ENCODE measurements at places on chromosomes 4 and X.

- DNase-seq: no peak
Measured at GRCh38 chrX:84335121-84335520, 147.1 kb upstream of the RPS6KA6 start.

- no peak for DNase-seq
Measured at GRCh38 chr4:166274775-166275174, 401.7 kb downstream of the TLL1 start.

DNA sequence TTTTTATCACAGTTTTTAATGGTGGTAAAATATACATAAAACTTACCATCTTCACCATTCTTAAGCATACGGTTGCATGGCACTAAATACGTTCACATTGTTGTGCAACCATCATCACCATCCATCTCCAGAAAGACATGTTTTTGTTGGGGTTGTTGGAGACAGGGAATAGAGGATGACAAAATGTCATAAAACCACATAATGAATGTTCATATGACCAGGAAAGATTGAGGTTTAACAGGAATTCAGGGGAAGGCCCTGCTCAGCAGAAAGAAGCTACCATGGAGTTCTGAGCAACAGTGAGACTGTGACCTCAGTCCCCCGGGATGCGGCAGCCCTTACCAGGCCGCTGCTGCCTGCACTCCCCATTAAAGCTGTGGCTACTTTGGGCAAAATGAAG, 63.9 kb upstream of the TRIM2 start:
- no peak for DNase-seq

GRCh38 chrX:16853537-16853936, 16.6 kb downstream of the RBBP7 start:
- no peak for DNase-seq

GRCh38 chr4:8642651-8643321, 50.2 kb downstream of the CPZ start:
- DNase-seq: no peak

DNA sequence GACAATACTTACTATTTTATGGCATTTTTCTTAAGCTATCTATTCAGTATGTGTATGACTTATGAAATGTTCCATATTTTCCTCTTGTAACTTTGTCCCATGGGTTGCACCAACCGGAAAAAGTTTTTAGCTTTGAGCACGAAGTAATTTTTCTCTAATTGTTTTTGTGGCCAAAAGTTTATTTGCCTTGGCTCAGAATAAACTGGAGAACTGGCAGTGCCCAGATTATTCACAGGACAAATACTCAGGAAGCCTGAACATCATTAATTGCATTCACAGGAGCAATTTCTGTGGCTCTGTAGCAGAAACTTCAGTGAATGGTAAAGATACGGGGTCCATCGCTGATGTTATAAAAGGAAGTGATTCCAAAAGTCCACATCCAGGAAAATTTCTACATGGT, 184.5 kb downstream of the ARHGAP10 start:
- DNase-seq: no peak

- no peak for DNase-seq
Measured at GRCh38 chr4:111120191-111120590, 497.3 kb upstream of the PITX2 start.

GRCh38 chrX:150362599-150363481, at the start of gene MAMLD1:
Gene MAMLD1, plus strand, starts transcription at chrX:150363317. Its CDS starts 82,200 bp downstream, at chrX:150445517.
- no peak for DNase-seq

DNA sequence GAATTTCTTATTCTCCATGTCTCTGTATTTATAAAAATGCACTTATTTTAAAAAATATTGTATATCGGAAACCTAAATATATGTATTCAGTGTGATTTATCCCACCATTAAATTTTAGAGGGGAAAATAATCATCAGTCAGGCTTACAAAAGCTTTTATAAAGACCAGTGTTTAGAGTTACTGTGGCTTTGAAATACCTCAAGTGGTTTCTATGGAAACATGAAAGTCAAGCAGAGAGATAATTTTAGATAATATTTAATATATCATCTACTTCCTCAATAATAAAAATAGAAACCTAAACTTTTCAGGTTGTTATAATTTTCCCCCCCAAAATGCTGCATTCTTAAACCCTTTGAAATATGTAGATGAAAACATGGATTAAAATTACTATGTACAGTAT, 332.9 kb upstream of the PITX2 start:
- no peak for DNase-seq

- no peak for DNase-seq
Measured at GRCh38 chrX:153793291-153793690, 884 bp downstream of the IDH3G start.

DNA sequence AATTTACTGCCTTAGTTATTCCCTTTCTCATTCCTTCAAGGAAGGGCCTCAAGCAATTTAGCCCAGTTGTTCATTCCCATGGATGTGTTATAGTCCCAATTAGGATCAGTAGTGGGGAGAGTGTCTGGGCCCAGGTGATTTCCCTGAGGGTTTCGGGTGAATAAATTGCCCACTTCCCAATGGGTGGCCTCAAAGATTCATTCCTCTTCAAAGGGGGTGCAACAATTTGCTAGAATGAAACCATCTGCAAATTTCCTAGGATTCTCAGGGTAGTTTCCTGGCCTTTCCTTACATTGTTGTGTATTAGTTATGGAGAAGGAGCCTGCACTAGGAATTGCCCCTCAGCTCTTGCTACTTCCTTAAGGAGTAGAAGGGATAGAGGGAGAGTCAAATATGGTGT, 6.3 kb upstream of the AREG start:
- no peak for DNase-seq

DNA sequence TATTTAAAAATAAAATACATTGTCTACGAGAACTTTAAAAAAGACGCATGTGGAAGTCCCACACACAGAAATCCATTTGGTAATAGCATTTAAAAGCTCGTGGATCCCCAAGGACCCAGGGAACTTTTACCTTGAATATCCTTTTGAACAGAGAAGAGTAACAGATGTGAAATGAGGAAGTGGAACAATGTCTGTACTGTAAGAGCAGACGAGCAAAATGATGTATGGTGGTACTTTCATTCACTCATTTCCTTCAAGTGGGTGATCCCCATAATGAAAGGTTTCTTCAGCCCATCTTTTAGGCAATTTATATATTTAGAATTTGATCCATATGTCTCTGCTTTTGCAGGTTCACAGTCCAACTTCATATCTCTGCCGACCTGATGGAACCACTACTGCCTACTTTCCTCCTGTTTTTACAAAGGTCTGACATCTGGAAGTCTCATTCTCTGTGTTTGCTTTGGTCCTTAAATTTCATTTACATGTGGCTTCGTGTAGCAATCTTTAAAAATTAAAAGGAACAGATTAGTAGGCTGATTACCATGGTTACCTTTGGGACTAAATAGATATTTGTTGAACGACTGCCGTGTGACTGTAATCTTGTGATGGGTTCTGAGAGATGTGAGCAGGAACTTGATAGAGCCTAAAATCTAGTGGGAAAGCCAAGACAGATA, 188.4 kb downstream of the PALLD start:
- no peak for DNase-seq

DNA sequence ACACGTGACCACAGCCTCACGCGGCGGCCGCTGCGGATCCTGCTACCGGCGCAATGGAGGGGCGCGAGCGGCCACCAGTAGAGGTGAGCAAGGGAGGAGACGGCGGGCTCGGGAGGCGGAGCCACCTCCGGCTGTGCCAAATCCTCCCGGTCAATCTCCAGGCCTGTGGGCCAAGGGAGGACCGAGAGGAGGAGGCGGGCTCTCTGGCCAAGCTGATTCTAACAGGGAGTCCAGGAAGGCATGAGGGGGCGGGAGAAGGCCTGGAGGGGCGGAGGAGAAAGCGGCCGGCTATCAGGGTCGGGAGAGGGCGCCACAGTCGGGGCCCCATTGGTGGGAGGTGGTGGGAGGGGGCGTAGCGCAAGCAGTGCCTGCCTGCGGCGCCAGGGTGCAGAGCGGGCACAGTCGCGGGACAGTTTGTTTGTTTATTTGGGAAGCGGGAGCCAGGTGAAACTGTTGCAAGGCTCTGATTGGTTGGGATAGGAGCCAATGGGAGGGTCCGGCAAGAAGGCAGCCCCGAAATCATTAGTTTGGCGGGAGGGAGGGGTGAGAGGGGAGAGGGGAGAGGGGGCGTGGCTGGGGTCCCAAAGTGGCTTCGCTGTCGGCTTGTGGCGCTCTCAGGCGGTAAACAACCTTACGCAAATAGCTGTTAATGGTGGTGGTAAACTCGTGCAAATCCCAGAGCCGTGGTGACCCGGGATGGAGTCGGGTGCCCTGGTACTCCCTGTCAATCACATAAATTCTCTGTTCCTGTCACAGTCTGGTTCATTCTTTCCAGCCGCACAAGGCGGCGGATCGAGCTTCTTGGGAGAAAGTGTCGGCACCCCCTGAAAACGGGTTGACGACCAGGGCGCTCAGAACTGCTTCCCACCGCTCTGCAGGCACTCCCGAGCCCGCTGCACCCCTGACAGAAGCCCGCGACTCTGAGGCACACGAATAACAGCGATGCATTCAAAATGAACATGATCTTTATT, at the start of gene IRS4:
Gene IRS4, minus strand, starts transcription at position 55 of the 971 bp plus-strand sequence.
- DNase-seq: no peak

DNA sequence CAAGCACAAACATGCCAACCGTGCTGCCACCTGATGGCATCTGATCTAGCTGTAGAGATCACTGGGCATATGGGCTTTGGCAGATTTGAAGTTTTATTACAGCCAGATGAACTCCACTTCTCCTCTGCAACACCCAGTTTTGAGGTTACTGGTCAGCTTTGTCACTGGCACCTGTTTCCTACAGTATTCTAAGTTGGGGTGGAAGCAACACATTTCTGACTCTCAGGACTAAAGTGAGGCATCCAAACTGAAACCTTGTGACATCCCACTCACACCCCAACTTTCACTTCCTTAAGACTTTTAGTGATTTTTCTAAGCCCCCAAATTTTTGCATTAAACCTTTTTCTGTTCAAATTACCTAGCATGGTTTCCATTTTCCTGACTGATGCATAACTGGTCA, 115.1 kb upstream of the PCDH18 start:
- DNase-seq: no peak

- no peak for DNase-seq
Measured at GRCh38 chr4:101870874-101871273, 80.3 kb downstream of the BANK1 start.

GRCh38 chr4:7903791-7904516, 35.7 kb downstream of the AFAP1 start:
- DNase-seq: no peak

GRCh38 chr4:98447648-98448047, 186.5 kb downstream of the RAP1GDS1 start:
- DNase-seq: no peak

DNA sequence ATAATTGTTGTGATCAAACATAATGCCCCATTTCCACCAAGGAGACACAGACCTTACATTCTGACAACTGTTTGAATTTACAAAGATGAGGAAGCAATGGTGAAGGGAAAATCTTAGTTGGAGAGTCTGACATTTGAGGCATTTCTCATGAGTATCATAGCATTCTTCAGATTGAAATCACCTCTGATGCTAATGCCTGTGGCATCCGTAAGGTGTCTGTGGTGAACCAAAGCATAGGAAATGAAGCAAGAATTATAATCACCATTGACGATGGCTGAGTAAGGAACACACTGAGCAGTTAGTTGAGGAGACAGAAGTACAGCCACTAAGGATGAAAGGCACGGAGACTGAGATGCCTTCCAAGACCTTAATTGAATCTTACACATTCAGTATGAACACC, 575.7 kb downstream of the TRIML1 start:
- no peak for DNase-seq

DNA sequence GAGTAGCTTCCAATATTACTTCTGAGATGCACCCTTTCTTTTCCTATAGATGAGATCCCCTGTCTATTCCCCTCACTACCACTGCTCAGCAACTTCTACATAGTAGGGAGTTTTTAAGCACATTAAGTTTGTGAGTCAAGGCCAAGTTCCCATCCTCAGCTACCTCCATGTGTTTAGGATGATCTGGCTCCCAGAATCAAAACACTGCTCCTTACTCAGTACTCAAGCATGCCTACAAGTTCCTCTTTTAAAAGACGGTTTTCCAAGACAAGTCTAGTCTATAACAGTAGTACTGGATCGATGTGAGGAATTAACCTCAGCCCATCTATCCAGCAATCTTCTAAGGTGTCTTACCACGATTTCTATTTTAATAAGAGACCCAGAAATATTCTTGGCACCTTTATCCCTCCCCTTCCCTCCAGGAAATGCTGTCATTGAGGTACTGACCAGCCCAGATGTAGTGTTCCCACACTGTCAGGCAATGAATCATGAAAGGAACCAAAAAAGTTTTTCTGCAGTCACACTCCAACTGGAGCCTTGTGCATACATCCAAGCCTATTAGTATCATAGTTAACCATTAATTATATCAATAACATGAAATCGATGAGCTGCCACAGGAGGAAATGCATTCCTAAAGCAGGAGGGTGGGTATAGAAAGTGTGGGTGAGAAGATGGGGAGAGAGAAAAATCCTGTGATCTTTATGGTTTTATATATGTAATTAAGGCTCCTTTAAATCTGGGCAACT, 29.6 kb downstream of the AREG start:
- DNase-seq: no peak

DNA sequence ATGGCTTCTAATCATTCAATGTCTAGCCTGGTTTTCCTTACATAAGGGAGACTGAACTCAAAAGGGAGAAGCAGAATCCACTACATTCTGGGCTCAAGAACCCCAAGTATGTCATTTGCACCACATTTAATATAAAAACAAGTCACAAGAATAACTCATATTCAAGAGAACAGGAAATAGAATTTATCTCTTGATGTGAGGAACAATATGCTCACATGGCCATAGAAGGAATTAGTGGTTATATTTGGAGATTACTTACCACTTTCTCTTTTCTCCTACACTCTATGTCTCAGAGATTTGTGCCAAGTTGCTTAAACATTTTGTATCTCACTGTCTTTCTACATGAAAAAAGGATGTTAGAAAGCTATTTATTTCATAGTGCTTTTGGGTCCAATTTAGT, 922.6 kb upstream of the PABPC4L start:
- no peak for DNase-seq

GRCh38 chr4:15295421-15296162, 132.2 kb upstream of the C1QTNF7 start:
- no peak for DNase-seq

GRCh38 chr4:147093206-147093605, 147.5 kb upstream of the TTC29 start:
- DNase-seq: no peak

- no peak for DNase-seq
Measured at GRCh38 chr4:114729068-114729738, 130.6 kb downstream of the UGT8 start.

DNA sequence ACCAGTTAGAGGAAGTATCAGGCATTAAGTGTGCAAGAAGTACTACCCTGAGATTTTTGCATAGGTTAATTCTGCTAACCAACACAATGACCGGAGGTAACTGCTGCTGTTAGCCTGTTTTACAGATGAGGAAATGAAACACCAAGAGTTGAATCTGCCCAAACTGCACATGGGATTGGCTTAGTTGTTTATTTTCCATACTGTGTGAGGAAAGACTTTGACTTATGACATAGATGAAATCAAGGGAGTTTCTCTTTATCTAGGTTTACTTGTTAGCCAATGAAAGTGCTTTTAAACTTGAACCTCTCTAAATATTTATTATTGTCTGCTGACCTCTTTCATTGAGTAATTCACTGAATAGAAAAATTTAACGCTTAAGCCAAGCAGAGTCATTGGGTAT, 10.3 kb downstream of the GUCY1B1 start:
- DNase-seq: no peak

Data from stimulated activated CD8-positive, alpha-beta memory T cell treated with anti-CD3 and anti-CD28 coated beads, Interleukin-2, amount 100 ng/mL, for 48 hours (primary cell).